Psoas muscle (tissue), 8 donors: ENCODE measurements at places on chromosomes 6 and 20. TPM values are rescaled to one million over a fixed set of nuclear protein-coding genes. Genes with fewer than 3 reads are reported as not detected.

DNA sequence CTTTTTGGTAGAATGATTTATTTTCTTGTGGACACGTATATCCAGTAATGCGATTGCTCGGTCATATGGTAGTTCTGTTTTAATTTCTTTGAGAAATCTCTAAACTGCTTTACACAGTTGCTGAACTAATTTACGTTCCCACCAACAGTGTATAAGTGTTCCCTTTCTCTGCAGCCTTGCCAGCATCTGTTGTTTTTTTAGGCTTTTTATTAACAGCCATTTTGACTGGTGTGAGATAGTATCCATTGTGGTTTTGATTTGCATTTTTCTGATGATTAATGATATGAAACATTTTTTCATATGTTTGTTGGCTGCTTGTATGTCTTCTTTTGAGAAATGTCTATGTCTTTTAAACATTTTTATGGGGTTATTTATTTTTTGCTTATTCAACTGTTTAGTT lies 196.7 kb downstream of the MOXD1 start:
- no peak for DNase-seq
- H3K27me3 ChIP-seq, result no peaks in the 10 kb centered on the region
- H3K36me3 ChIP-seq, result no peaks in the 10 kb centered on the region
- H3K4me1 ChIP-seq, result no peaks in the 10 kb centered on the region

DNA sequence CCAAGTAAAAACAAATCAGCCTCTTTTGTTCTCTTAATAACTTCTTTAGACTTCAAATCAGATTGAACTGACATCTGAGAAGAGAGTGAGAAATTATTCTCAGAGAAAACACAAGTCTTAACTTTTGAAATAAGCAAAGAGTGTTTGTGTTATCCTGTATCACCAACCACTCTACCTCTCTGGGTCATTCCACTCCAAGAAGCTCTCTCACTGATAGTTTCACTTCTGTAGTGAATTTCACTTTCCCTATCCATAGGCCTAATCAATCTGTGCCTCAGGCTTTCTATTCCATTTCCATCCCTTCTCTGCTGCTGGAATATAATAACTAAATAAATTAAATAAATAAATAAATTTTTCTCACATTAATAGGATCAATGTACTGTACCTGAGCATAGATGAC lies 235.0 kb downstream of the HTR1B start:
- no peaks in the 10 kb centered on the region for H3K36me3 ChIP-seq
- no peak for DNase-seq
- no peaks in the 10 kb centered on the region for H3K4me1 ChIP-seq
- no peak overlapping the region for H3K4me3 ChIP-seq

- H3K27ac ChIP-seq, result no peak overlapping the region
- no peaks in the 10 kb centered on the region for H3K36me3 ChIP-seq
- no peak for DNase-seq
- H3K27me3 ChIP-seq, result no peaks in the 10 kb centered on the region
- no peak overlapping the region for H3K4me3 ChIP-seq
Observed at GRCh38 chr6:136118787-136119186, 131.3 kb downstream of the MTFR2 start.

DNA sequence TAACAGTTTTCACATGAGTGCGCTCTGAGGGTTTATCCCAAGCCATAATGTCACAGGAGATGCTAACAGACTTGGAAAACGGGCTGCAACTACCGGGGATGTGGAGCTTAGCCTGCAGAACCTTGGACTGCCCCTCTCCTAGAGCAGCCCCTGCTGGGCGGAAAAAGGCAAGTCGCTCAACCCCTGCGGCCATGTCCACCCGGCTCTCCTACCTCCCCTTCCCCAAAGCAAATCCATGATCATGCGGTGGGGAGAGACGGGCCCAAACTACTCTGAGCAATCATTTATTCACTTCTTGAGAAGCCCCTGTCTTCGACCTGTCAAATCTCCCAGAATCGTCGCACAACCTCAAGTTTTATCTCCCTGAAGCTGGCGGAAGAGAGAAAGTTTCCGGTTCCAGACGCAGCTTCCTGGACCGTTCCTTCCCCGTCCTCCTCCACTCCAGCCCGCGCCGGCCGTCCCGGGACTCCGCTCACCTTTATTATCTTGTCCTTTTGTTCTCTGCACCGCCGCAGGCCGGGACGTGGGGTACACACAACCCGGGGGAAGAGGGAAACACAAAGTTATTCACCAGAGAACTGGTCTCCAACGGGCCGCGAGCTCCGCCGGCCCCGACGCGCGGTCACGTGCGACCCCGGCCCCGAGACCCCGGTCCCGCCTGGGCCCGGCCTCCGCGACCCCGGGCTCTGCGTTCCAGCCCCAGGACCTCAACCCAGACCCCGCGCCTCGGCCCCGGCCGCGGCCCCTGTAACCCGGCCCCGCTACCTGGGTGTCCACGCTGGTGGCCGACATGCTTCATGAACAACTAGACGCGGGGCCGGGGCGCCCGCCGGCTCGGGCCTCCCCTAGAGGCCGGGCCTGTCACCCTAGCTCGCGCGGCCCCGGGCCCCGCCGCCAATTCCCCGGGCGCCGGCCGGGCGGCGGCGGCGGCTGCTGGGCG lies 560 bp downstream of the YTHDF1 start:
- DNase-seq, result no peak
- H3K27ac ChIP-seq, result peak overlapping the region; percentile 84
- H3K4me3 ChIP-seq, result peak overlapping the region; percentile 96
- H3K36me3 ChIP-seq, result peaks cover 44% of the 10 kb centered on the region
- no peaks in the 10 kb centered on the region for H3K27me3 ChIP-seq
- peaks cover 48% of the 10 kb centered on the region for H3K4me1 ChIP-seq

GRCh38 chr20:51687108-51687507 lies 81.1 kb downstream of the ATP9A start:
- no peak for DNase-seq
- H3K4me1 ChIP-seq, result no peaks in the 10 kb centered on the region
- peaks cover 4% of the 10 kb centered on the region for H3K36me3 ChIP-seq
- no peak overlapping the region for H3K27ac ChIP-seq
- no peak overlapping the region for H3K4me3 ChIP-seq

DNA sequence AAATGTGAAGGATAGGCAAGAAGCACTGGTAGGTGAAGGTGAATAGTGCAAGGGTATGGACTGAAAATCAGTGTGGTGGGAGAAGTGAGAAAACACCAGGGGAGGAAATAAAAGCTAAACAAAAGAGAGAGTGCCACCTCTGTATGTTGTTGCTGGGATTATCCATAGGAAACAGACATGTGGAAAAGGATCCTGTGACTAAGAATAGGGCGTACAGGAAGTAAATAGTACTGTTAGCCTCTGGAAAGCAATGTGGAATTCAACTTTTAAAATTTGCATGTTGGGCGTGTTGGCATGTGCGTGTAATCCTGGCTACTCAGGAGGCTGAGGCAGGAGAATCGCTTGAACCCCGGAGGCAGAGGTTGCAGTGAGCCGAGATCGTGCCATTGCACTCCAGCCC lies 661.7 kb downstream of the KIF16B start:
- H3K4me3 ChIP-seq, result no peak overlapping the region
- no peak overlapping the region for H3K27ac ChIP-seq
- no peaks in the 10 kb centered on the region for H3K4me1 ChIP-seq
- DNase-seq, result no peak
- H3K27me3 ChIP-seq, result no peaks in the 10 kb centered on the region

- no peaks in the 10 kb centered on the region for H3K4me1 ChIP-seq
- no peaks in the 10 kb centered on the region for H3K27me3 ChIP-seq
- no peak overlapping the region for H3K27ac ChIP-seq
- H3K36me3 ChIP-seq, result no peaks in the 10 kb centered on the region
- no peak overlapping the region for H3K4me3 ChIP-seq
Observed at GRCh38 chr20:57905448-57905847, 195.6 kb upstream of the PMEPA1 start.

DNA sequence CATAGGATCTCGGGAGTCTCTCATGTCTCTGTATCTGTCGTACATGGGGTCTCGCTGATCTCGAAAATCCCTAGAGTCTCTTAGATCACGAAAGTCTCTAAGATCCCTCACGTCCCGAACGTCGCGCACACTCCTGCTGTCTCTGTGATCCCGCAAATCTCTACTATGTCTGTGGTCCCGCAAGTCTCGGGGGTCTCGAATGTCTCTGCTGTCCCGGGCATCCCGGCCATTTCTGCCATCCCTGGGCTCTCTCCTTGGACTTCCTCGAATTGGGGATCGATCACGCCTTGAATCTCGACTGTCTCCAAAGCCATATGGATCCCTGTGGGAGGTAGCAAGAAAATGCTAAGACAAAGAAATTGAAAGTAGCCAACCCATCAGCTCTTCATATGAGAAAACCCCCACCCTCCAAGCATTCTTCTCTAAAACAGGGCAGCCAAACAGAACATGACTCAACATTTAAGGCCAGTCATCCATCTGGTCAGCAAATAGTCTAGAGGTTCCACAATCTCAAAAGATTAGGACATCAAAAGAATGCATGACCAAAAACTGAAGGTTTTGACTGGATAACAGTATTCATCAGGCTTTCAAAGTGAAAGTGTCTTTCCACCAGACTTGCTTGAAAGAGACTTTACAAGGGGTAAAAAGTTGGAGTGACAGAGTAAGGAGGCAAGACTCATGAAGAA lies 19.4 kb downstream of the NCOA5 start:
- H3K4me1 ChIP-seq, result peaks cover 26% of the 10 kb centered on the region
- no peak for DNase-seq
- no peak overlapping the region for H3K4me3 ChIP-seq
- no peak overlapping the region for H3K27ac ChIP-seq

GRCh38 chr6:84228198-84228543 lies 728 bp upstream of the CEP162 start:
- H3K4me3 ChIP-seq, result peak overlapping the region; percentile 94
- H3K4me1 ChIP-seq, result peaks cover 9% of the 10 kb centered on the region
- no peaks in the 10 kb centered on the region for H3K36me3 ChIP-seq
- no peak for DNase-seq

- no peak overlapping the region for H3K4me3 ChIP-seq
- H3K27ac ChIP-seq, result no peak overlapping the region
- DNase-seq, result no peak
- H3K36me3 ChIP-seq, result no peaks in the 10 kb centered on the region
- H3K27me3 ChIP-seq, result no peaks in the 10 kb centered on the region
Observed at GRCh38 chr6:40798069-40798770, 211.1 kb upstream of the LRFN2 start.

DNA sequence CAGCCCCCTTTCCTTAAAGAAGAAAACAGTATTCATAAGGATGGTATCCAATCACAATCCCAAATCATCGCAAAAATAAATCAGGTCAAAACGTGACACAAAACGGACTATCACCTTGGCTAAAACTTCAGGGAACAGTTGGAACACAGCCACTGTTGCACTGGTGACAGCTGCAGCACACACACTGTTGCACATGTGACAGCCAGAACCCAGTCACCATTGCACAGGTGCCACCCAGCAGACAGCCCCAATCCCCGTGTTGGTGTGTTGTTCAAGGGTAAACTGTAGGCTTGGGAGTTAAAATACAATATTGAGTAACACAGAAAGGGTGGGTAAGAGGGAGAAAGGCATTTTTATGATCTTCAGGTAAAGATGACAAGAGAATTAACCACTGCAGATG lies 15.8 kb downstream of the PSMB1 start:
- DNase-seq, result no peak
- H3K27me3 ChIP-seq, result no peaks in the 10 kb centered on the region
- H3K36me3 ChIP-seq, result peaks cover 100% of the 10 kb centered on the region
- H3K4me3 ChIP-seq, result no peak overlapping the region

GRCh38 chr20:63519668-63520503 lies 679 bp upstream of the PPDPF start:
- H3K27ac ChIP-seq, result peak overlapping the region; percentile 87
- no peak for DNase-seq
- H3K36me3 ChIP-seq, result peaks cover 24% of the 10 kb centered on the region
- H3K27me3 ChIP-seq, result no peaks in the 10 kb centered on the region

- H3K4me1 ChIP-seq, result no peaks in the 10 kb centered on the region
- H3K36me3 ChIP-seq, result no peaks in the 10 kb centered on the region
- H3K27me3 ChIP-seq, result no peaks in the 10 kb centered on the region
- DNase-seq, result no peak
Observed at GRCh38 chr6:113884011-113884410, 26.9 kb downstream of the MARCKS start.

DNA sequence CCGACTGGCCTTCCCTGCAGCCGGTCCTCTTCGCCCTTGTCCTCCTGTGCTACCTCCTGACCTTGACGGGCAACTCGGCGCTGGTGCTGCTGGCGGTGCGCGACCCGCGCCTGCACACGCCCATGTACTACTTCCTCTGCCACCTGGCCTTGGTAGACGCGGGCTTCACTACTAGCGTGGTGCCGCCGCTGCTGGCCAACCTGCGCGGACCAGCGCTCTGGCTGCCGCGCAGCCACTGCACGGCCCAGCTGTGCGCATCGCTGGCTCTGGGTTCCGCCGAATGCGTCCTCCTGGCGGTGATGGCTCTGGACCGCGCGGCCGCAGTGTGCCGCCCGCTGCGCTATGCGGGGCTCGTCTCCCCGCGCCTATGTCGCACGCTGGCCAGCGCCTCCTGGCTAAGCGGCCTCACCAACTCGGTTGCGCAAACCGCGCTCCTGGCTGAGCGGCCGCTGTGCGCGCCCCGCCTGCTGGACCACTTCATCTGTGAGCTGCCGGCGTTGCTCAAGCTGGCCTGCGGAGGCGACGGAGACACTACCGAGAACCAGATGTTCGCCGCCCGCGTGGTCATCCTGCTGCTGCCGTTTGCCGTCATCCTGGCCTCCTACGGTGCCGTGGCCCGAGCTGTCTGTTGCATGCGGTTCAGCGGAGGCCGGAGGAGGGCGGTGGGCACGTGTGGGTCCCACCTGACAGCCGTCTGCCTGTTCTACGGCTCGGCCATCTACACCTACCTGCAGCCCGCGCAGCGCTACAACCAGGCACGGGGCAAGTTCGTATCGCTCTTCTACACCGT lies 6.1 kb downstream of the UBD start:
- peak; percentile 77 for DNase-seq
- H3K36me3 ChIP-seq, result no peaks in the 10 kb centered on the region
- peak overlapping the region; percentile 53 for H3K4me3 ChIP-seq
- H3K27me3 ChIP-seq, result peaks cover 3% of the 10 kb centered on the region
- no peak overlapping the region for H3K27ac ChIP-seq

DNA sequence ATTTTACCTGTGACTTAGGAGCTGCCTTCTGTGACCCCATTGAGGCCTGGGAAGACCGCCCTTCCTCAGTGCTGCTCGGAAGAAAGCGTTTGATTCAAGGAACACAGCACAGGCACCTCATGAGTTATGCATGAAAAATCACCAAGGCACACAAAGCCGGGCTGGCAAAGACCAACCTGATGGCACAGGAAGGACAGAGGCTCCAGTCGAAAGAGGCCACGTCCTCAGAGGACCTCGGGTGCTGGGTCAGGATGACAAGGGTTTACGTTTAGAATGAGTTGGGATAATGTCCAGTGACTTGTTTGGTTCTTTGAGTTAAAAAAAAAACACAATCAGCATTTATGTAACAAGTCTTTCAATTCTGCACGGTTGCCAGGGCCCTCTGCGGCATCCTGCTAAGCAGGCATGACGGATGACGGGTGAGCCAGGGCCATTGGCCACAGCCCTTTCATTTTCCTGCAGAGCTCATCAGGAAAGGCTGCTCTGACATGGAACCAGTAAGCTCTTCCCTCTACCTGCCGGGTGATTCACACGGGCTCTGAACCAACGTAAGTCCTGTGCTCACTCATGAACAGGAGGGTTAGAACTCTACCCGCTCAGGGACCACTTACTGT lies 112.8 kb downstream of the DACT2 start:
- H3K4me1 ChIP-seq, result no peaks in the 10 kb centered on the region
- DNase-seq, result no peak
- no peak overlapping the region for H3K27ac ChIP-seq
- H3K27me3 ChIP-seq, result peaks cover 5% of the 10 kb centered on the region

C20orf144 gene
- total RNA-seq, result not detected

ADGRF5 gene
- 23.6 TPM for total RNA-seq

GPX6 gene
- not detected for total RNA-seq

WFDC11 gene
- not detected for total RNA-seq

SLC26A8 gene
- total RNA-seq, result not detected

SYNJ2 gene
- total RNA-seq, result 2.6 TPM
